T-cell (primary cell): ENCODE measurements at places on chromosomes 3 and 15. TPM values are rescaled to one million over a fixed set of nuclear protein-coding genes. Genes with fewer than 3 reads are reported as not detected.

VGLL3 gene
- total RNA-seq, result not detected

EIF4G1 gene
- total RNA-seq, result 276 TPM

ONECUT1 gene
- not detected for total RNA-seq

COL6A5 gene
- total RNA-seq, result not detected

GRCh38 chr15:35151381-35151780 lies 66.3 kb upstream of the NANOGP8 start:
- no peak overlapping the region for H3K27ac ChIP-seq
- no peaks in the 10 kb centered on the region for H3K27me3 ChIP-seq
- no peak for DNase-seq
- H3K4me1 ChIP-seq, result no peaks in the 10 kb centered on the region
- no peak overlapping the region for H3K4me3 ChIP-seq

DNA sequence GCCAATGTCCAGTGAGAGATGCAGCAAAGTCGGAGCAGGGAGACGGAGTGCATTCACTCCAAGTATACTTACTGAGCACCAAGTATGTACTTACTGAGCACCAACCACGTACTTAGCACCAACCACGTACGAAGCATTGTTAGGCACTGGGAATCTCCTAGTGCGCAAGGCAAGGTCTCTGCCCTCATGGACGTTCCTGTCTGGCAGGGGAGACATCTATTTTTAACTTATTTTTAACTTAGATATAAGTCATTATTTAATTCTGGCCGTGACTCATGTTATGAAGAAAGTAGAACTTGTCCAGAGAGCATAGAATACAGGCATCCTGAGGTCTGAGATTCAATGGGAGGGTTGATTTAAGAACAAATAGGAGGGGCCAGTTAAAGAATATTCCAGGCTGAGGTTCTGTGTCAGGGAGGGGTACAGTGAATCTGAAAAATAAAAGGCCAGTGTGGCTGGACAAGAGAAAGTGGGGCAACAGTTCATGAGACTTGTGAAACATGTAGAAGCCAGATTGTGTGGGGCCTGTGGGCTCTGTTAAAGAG lies 9.3 kb upstream of the LRRC31 start:
- no peaks in the 10 kb centered on the region for H3K36me3 ChIP-seq
- no peak overlapping the region for H3K4me3 ChIP-seq
- H3K27me3 ChIP-seq, result peaks cover 12% of the 10 kb centered on the region
- H3K4me1 ChIP-seq, result peaks cover 2% of the 10 kb centered on the region
